ENCODE measurements at places on chromosomes 12 and 14.

- H3K27ac ChIP-seq, result no peak overlapping the region
- H3K36me3 ChIP-seq, result no peaks in the 10 kb centered on the region
- H3K4me1 ChIP-seq, result no peaks in the 10 kb centered on the region
- H3K27me3 ChIP-seq, result no peaks in the 10 kb centered on the region
These were observed 46.0 kb downstream of the PAH start for GRCh38 chr12:102871014-102871413.

DNA sequence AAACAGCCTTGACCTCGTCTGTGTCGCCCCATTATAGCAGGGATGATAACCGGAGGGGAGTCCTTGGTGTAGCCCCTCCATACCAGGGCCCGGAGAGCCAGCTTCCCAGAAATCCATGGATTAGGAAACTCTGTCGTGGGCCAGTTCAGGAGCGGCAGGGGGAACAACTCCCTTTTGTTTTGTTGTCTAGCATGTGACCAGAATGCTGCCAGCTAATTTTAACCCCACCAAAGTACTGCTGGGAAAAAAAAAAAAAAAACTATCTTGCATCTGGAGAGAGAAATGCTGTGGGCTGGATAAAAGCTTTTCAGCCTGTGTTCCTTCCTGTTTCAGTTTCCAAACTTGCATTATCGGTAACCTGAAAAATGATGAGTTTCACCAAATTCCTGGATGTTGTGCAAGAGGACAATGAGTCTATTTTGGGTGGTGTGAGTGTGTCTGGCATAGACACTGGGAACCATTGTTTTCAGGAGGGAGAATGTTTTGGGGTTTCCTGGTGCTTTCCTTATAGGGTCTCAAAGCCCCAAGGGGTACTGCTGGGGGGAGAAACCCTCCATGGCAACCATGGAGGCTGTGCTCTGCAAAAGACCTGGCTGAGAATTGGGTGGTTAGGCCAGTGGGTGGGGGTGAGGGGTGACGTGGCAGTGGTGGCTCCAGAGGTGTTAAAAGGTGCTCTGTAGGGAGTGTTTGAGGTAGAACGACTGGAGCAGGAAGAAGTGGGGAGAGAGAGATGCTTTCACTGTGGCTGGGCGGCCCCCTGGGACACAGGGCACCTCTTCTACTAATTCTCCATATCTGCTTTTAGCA, 14.9 kb upstream of the IRF2BPL start:
- H3K36me3 ChIP-seq, result no peaks in the 10 kb centered on the region
- peak overlapping the region; percentile 78 for H3K27ac ChIP-seq
- peak; percentile 58 for DNase-seq
- H3K4me1 ChIP-seq, result peaks cover 77% of the 10 kb centered on the region
- no peaks in the 10 kb centered on the region for H3K27me3 ChIP-seq
- H3K4me3 ChIP-seq, result peak overlapping the region; percentile 12

GRCh38 chr14:51182131-51182565, 57.9 kb upstream of the TMX1 start:
- H3K4me1 ChIP-seq, result no peaks in the 10 kb centered on the region
- no peak overlapping the region for H3K4me3 ChIP-seq
- H3K27me3 ChIP-seq, result peaks cover 2% of the 10 kb centered on the region

DNA sequence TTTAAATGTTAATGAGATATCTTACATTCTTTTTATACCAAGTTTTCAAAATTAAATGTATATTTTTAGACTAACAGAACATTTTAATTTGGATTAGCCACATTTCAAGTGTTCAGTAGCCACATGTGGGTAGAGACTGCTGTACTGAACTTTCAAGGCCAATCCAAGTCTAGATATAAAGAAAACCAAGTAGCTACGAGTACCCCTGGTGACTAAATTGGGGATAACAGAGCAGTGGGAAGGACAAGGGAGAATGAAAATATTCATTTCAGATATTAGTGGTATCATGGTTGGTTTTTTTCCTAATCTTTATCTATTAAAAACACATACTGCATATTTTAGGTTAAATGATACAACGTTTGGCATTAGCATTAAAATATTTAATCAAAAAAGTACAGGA, 69.4 kb upstream of the RHOJ start:
- H3K27ac ChIP-seq, result no peak overlapping the region
- no peak overlapping the region for H3K4me3 ChIP-seq
- H3K36me3 ChIP-seq, result no peaks in the 10 kb centered on the region
- H3K27me3 ChIP-seq, result no peaks in the 10 kb centered on the region
- H3K4me1 ChIP-seq, result no peaks in the 10 kb centered on the region

DNA sequence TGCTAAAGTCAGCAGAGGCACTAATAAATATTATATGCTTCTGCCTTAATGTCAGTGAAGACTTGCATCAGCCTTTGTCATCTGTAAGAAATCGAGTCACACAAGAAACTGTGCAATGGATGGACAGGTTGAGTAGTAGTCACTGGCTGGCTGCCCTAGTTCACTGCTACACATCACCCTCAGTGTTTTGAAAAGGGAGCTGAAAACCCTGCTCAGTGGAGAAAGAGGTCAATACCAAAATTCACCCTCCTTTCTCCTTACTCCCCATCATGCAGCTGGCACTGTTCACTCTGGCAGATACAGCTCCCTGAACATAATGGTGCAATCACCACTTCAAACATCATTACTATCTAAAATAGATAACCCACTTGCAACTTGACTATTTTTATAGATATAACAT, 6.6 kb downstream of the ANKS1B start:
- H3K27ac ChIP-seq, result no peak overlapping the region
- H3K4me1 ChIP-seq, result no peaks in the 10 kb centered on the region
- H3K36me3 ChIP-seq, result no peaks in the 10 kb centered on the region
- H3K4me3 ChIP-seq, result no peak overlapping the region
- peaks cover 25% of the 10 kb centered on the region for H3K27me3 ChIP-seq
- no peak for DNase-seq

GRCh38 chr14:31536201-31536960, 24.8 kb upstream of the NUBPL start:
- H3K4me3 ChIP-seq, result no peak overlapping the region
- no peak for DNase-seq
- no peak overlapping the region for H3K27ac ChIP-seq
- H3K36me3 ChIP-seq, result no peaks in the 10 kb centered on the region
- H3K27me3 ChIP-seq, result peaks cover 8% of the 10 kb centered on the region
- H3K4me1 ChIP-seq, result no peaks in the 10 kb centered on the region

DNA sequence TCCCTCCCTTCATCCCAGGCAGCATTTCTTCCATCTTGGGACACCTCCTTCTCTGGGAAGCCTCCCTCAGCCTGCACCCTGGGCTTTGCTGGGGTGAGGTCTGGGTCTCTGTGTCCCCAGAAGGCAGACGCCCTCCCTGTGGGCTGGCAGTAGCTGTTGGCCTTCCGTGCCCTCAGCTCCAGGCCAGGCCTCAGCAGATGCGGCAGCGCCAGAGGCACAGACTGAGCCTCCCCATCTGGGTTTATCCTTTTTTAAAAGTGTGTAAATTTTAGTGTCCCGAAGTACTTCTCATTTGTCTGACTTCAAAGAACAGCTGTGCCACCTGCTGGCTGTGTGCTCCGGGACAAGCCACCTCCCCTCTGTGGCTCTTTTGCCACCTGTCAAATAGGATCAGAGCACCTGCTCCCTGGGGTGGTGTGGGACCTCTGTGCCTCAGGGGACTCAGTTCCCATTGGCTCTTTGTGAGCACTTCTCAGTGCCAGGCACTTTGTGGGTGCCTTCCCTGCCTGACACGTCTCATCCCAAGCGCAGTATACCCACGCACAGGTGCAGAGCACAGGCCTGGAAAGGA, 11.1 kb downstream of the EXOC3L4 start:
- H3K27me3 ChIP-seq, result peaks cover 30% of the 10 kb centered on the region
- H3K36me3 ChIP-seq, result no peaks in the 10 kb centered on the region
- peaks cover 6% of the 10 kb centered on the region for H3K4me1 ChIP-seq
- no peak overlapping the region for H3K27ac ChIP-seq
- DNase-seq, result peak; percentile 29

- no peaks in the 10 kb centered on the region for H3K36me3 ChIP-seq
- no peak for DNase-seq
- H3K27me3 ChIP-seq, result no peaks in the 10 kb centered on the region
- no peaks in the 10 kb centered on the region for H3K4me1 ChIP-seq
- no peak overlapping the region for H3K27ac ChIP-seq
These were observed 126.6 kb upstream of the PRKD1 start for GRCh38 chr14:30054201-30054600.

GRCh38 chr12:3329361-3329760, 161.6 kb upstream of the PRMT8 start:
- no peaks in the 10 kb centered on the region for H3K27me3 ChIP-seq
- H3K4me3 ChIP-seq, result no peak overlapping the region
- no peak overlapping the region for H3K27ac ChIP-seq
- no peaks in the 10 kb centered on the region for H3K36me3 ChIP-seq
- DNase-seq, result no peak

GRCh38 chr14:93012951-93013719, 90.2 kb downstream of the CHGA start:
- H3K27me3 ChIP-seq, result no peaks in the 10 kb centered on the region
- no peak overlapping the region for H3K4me3 ChIP-seq
- peak overlapping the region; percentile 71 for H3K27ac ChIP-seq
- H3K36me3 ChIP-seq, result peaks cover 4% of the 10 kb centered on the region

GRCh38 chr12:66392266-66392915, 90.1 kb downstream of the HELB start:
- no peaks in the 10 kb centered on the region for H3K36me3 ChIP-seq
- H3K27me3 ChIP-seq, result peaks cover 28% of the 10 kb centered on the region
- no peak overlapping the region for H3K4me3 ChIP-seq
- no peak overlapping the region for H3K27ac ChIP-seq

- no peak overlapping the region for H3K27ac ChIP-seq
- no peaks in the 10 kb centered on the region for H3K27me3 ChIP-seq
- no peaks in the 10 kb centered on the region for H3K36me3 ChIP-seq
- H3K4me3 ChIP-seq, result no peak overlapping the region
These were observed 424.7 kb upstream of the TMPO start for GRCh38 chr12:98090731-98091130.

DNA sequence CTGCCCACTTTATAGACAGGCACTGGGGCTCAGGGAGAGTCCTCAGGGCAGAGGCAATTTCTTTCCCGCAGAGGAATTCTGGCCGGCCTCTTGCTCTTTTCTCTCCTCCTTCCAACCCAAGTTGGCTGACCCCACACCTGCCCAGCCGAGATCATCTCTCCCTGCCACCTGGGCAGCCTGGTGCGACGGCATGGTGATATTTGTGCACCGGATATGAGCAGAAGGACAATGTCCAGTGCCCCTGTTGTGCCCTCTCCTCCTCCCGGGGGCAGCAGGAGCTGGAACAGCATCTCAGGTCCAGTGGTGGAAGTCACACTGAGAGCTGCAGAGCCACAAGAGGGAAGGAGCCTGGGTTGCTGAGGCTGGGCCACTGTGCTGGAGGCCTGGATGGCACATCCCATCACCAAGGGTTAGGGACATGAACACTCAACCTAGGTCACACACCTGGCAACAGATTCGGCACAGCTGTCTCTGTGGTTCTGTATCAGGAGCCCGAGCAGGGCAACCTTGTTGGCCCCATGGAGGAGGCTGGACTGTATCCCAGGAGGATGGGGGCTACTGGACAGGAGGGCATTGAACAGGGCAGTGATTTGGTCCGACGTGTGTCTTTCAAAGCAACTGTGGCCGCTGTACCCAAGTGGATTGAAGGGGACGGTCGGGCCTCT, 57.7 kb upstream of the DIO3 start:
- no peaks in the 10 kb centered on the region for H3K36me3 ChIP-seq
- H3K4me1 ChIP-seq, result no peaks in the 10 kb centered on the region
- H3K27ac ChIP-seq, result no peak overlapping the region
- DNase-seq, result no peak

GRCh38 chr12:81080431-81080983, 2.6 kb downstream of the ACSS3 start:
- no peaks in the 10 kb centered on the region for H3K4me1 ChIP-seq
- no peaks in the 10 kb centered on the region for H3K36me3 ChIP-seq
- H3K4me3 ChIP-seq, result no peak overlapping the region
- no peak for DNase-seq
- H3K27ac ChIP-seq, result no peak overlapping the region

DNA sequence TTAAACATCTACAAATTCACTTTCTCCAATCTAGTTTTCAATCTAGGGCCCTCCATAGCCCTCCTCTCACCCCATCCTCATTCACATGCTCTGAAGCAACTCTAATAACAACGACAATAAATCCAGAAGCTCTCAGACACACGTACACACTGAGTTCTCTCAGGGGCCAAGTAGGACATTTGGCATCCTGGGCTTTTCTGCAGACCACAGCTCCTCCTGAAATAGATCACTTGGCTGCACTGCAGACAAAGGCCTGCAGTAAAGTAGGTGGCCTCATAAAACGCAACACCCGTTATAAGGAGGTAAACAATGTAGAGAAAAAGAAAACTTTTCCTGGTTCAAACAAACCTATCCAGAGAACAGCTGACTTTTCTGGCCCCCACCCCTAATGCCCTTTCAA, 111.2 kb downstream of the TMTC1 start:
- H3K27ac ChIP-seq, result no peak overlapping the region
- H3K4me3 ChIP-seq, result no peak overlapping the region
- no peaks in the 10 kb centered on the region for H3K27me3 ChIP-seq
- H3K4me1 ChIP-seq, result no peaks in the 10 kb centered on the region
- DNase-seq, result no peak

DNA sequence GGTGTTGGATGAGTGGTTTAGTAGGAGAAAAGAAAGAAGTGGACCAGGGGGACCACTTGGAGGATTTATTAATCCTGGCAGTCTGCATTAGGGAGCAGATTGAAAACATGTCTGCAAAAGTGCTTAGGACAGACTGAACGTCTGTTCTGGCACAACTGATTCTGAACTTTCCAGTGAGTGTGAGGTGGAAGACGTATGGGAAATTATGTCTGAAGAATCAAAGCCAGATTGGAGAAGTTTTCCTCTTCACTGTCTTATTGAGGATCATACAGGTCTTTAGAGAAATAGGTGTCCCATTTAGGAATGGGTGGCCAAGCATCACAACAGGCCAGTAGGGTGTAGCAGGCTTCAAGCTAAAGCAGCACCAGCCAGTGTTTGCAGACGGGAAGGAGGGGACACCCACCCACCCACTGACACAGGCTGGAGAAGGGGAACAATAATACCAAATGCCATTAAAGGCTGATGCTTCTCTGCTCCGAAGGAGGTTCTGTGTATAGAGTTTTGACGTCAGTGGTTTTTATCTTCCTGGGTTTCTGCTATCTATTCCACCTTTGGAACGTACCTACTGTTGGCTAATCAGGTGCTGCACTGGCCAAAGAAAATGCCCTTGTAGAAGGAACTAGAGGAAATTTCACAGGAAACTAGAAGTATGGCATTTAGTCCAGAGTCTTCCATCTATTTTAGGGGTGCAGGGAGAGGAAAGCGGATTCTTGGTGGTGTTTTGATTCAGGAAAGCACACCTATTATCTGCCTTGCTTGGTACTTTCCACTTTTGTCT, 1.8 kb downstream of the SRRM4 start:
- H3K27ac ChIP-seq, result no peak overlapping the region
- DNase-seq, result no peak

- no peak overlapping the region for H3K27ac ChIP-seq
- DNase-seq, result no peak
- H3K36me3 ChIP-seq, result peaks cover 55% of the 10 kb centered on the region
- H3K4me3 ChIP-seq, result no peak overlapping the region
- peaks cover 1% of the 10 kb centered on the region for H3K27me3 ChIP-seq
These were observed 9.6 kb downstream of the PLXNC1 start for GRCh38 chr12:94157981-94158411.

GRCh38 chr14:105945896-105946295, 419.5 kb downstream of the TMEM121 start:
- peak; percentile 59 for DNase-seq
- H3K4me3 ChIP-seq, result no peak overlapping the region
- peaks cover 9% of the 10 kb centered on the region for H3K4me1 ChIP-seq
- peaks cover 5% of the 10 kb centered on the region for H3K27me3 ChIP-seq

- no peak overlapping the region for H3K27ac ChIP-seq
- no peaks in the 10 kb centered on the region for H3K27me3 ChIP-seq
- no peak for DNase-seq
These were observed 71.6 kb upstream of the STXBP6 start for GRCh38 chr14:25121337-25122129.
